Stimulated activated memory B cell treated with anti-CD40 and anti-IgM and Interleukin-4, amounts not matched to agents 10 μg/mL and 1 μg/mL and 100 μg/mL, for 72 hours (primary cell): ENCODE measurements at places on chromosomes 16 and 17.

- ATAC-seq: no peak
Measured at GRCh38 chr17:59377410-59377809, 46.0 kb downstream of the YPEL2 start.

DNA sequence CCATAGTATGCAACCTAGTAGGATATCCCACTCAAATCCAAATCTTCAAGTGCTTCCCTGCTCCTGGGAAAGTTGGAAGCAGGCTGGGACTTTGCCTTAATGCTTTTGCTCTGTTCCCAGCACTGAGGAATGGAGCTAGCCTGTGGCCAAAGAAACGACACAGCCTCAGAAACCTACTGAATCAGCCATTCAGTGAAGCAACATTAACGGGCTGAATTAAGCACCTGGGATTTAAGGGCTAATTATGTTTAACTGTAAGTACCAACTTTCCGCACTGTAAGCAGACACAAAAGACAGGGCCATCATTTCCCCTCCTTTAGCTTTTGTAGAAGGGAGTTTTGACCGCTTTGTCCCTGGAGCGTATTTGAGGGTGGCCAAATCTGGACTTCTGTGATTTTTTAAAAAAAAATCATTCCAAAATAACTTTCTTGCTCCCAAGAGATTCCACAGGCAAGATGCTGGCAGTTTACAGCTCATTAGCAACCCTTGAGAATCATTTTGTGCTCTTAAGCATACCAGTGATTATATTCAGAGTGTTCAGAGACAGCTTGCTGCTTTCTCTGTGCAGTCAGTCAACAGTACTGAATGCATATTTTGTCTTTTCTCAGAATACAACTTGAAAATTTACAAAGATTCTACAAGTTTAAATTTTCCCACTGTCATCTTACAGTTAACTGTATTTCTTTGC, 17.6 kb upstream of the NOL11 start:
- no peak for ATAC-seq

DNA sequence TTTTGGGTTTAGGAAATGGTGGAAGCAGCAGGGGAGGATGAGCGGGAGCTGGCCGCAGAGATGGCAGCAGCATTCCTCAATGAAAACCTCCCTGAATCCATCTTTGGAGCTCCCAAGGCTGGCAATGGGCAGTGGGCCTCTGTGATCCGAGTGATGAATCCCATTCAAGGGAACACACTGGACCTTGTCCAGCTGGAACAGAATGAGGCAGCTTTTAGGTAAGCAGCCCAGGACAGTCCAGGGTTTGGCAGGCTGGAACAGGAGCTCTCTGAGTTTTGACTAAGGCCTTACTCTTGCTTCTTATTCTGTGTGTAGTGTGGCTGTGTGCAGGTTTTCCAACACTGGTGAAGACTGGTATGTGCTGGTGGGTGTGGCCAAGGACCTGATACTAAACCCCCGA, 41.4 kb downstream of the SF3B3 start:
- no peak for ATAC-seq

GRCh38 chr16:71273384-71273783, 15.8 kb downstream of the CMTR2 start:
- ATAC-seq: no peak

GRCh38 chr16:7270823-7271222, 61.8 kb upstream of the RBFOX1 start:
- no peak for ATAC-seq

DNA sequence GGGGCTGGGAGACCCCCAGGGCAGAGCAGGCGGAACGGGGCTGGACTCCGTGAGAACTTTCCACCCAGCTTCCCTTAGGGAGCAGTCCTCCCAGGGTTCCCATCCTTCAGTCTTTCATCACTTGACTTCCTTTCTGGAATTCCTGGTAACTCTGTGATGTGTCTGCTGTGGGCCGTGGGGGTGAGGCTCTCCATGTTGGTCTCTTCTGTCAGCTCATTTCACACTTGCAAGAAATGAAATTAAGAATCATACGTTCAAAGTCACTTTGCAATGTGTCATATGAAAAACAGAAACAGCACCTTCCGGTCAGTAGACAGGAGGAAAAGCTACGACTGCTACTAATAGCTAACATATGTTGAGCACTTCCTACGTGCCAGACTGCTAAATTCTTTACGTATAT, 5.4 kb upstream of the BBS2 start:
- no peak for ATAC-seq
